ENCODE measurements at places on chromosomes 1 and 21.

GRCh38 chr1:232244426-232244825 is 385.5 kb downstream of the SIPA1L2 start:
- no peak for DNase-seq

- DNase-seq, result no peak
Observed at GRCh38 chr1:116265931-116266863, 106.8 kb upstream of the ATP1A1 start.

DNA sequence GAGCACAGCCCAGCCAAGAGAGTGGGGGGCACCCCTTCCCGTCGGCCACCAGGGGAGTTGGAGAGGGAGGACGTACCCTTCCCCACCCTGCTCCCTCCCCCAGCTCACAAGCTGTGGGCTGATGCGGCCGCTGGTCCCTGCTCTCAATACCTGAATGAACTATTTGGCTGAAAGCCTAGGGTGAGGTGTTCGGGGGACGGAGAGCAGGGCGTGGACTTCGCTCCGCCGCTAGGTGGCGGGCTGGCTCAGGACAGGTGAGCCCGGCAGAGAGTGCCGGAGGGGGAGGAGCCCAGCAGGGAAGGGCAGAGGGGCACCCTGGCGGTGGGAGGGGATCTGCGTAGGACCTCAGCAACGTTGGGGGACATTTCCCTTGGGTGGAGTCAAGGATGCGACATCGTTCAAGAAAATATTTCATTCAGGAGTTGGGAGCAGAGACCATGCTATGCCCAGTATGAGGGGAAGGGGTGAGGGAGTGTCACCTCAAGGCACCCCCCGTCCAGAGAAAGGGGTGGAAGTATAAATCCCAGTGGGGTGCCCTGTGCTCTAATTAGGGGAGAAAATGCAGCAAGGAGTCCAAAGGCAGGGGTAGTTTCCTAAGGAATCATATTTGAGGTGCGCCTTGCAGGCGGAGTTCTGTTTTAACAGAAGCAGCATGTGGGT is 12.0 kb upstream of the RHBG start:
- no peak for DNase-seq

DNA sequence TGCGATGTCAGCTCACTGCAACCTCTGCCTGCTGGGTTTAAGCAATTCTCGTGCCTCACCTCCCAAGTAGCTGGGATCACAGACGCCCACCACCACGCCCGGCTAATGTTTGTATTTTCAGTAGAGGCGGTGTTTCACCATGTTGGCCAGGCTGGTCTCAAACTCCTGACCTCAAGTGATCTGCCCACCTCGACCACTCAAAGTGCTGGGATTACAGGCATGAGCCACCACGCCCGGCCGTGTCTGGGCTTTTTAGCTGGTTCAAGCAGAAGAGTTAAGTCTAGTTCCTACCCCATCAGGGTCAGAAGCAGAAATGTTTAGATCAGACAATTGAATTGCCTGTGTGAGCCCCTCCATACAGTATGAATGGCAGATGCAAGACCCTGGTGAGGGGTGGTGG is 27.7 kb upstream of the RIPK4 start:
- DNase-seq, result no peak

GRCh38 chr1:151853411-151853943 is at the start of gene THEM5:
THEM5 (minus strand) TSS chr1:151853712; CDS start chr1:151853565, 147 bp downstream.
- no peak for DNase-seq

DNA sequence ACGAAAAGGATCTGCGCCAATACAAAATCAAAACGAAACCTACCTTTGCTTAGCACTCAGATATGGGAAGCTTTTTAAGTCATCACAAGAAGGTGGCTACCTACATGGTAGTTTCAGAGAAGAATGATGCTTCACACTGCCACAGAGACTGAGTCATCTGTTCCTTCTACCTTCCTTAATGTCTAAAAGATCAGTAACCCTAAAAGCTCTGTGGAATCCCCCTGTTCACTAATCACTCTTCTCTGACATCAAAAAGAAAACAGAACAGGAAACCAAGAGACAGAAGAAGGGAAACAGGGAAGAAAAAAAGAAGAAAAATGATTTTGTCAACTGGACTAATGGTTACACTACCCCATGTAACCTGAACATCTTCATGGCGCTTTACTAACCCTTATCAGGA is 177.2 kb downstream of the SMYD3 start:
- no peak for DNase-seq

GRCh38 chr1:50271968-50272578 is 151.2 kb downstream of the DMRTA2 start:
- DNase-seq, result no peak

DNA sequence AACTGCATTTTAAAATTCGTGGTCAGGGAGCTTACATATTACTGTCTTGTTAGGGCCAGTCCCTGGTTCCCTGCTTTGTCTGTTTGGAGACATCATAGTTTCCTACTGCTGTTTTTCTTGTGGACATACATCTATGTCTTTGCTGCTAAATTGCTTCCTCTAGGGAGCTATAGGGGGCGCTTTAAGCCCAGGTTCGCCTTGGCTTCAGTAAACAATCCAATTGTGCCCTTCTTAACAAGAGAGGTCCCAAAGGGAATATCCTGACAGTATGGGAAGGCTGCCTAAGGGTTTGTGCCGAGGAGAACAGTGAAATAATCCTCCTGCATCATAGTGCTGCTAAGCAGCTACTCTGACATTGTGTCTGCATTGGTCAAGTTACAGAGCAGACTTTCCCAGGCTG is 112.5 kb downstream of the USH2A start:
- DNase-seq, result no peak

DNA sequence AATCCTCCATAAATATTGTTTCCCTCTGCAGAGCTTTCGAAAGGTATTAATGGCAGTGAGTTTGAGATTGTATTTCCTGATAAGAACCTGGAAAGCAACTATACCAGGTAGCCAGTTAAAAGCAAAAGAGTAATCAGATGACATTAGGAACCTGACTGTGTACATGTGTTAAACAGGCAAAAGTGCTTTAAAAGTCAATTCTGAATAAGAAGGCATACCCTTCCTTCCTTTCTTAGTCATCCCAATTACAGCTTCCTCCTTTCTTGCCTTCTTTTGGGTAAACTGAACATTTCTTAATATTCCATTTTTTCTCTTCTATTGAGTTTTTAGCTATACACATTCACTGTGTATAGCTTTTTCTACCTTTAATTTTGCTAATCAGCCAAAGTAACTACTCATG is 144.7 kb downstream of the ZNF281 start:
- no peak for DNase-seq

DNA sequence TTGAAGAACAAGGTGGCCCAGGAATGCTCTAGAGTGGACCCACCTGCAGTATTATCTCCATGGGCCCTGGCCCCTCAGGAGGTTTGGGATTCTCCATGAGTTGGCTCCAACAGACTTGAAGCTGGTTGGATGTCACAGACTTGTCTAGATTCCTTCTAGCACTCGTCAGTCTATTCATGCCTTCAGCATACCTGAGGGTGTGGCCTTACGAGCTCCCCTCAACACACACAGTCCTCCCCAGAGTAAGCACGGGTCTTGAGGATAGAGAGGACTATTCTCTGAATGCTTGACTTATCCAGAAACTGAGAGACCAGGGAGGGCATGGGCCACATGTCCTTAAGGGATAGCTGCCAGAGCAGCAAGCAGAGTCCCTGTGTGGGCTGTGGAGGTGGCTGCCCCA is 45.9 kb upstream of the COL6A1 start:
- DNase-seq, result no peak

- DNase-seq, result no peak
Observed at GRCh38 chr1:10541286-10541685, 66.5 kb downstream of the PEX14 start.

DNA sequence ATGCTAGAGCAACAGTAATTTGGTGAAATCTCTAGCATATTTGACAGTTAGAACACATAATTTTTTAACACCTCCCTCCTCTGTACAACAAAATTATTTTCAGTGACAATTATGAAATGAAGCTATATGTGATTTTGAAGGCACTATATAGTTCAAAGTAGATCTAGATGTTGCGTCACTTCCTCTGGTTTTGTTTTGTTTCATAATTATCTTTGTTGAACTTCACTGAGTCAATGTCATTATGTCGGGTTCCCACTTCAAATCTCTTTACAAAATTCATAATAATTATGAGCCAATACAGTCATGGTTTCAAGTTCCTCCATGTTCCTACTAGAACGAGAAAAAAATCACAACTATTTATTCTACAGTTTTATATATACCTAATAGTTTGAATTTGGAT is 254.8 kb upstream of the PLXNA2 start:
- no peak for DNase-seq

- no peak for DNase-seq
Observed at GRCh38 chr1:176193023-176193422, 14.1 kb downstream of the COP1 start.

- no peak for DNase-seq
Observed at GRCh38 chr1:200346700-200347099, 63.1 kb downstream of the ZNF281 start.

DNA sequence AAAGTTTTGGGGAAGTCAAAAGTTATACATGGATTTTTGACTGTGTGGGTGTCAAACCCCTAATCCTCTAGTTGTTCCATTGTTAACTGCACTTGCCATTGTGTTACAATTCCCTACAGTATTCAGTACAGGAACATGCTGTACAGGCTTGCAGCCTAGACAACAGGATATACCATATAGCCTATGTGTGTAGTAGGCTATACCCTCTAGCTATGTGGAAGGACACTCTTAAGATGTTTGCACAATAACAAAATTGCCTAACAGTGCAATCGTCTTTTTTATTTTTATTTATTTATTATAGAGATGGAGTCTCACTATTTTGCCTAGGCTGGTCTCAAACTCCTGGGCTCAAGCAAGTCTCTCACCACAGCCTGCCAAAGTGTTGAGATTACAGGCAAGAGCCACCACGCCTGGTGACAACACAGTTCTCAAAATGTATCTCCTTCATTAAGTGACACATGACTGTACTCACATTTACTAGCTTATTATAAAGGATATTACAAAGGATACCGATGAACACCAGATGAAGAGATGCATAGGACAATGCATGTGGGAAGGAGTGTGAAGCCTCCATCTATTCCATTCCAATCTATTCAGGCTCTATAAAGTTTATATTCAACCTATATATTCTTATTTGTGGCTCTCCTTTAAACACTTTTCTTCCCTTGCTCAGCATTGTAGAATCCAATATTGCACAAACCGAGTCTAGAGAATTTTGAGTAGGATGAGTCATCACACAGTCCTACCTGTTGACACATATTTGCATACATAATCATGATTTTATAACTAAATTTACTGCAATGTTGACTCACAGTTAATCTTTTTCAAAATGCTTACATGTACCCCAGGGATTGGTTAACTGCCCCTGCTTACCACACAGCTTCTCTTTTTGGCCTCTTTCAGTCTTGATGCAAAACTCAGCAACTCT is 28.4 kb upstream of the CEP350 start:
- DNase-seq, result peak; percentile 24

- no peak for DNase-seq
Observed at GRCh38 chr1:36359911-36360550, 25.7 kb downstream of the STK40 start.

DNA sequence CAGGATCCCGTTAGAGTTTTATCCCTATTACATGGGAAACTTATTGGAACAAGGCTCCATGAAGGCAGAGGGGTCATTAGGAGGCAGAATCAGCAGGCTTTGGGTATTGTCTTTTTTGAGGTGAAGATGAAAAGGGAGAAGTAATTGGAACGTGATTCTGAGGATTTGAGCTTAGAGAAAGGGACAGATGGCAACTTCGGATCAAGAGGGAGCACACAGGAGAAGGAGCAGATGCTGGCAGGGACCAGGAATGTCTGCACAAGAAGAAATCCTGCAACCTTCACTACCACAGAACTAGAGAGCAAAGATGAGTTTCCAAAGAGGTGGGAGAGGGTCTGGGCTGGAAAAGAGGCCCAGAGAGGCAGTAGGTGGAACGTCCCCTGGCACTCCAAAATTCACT is 202.8 kb downstream of the RRAGC start:
- DNase-seq, result no peak

DNA sequence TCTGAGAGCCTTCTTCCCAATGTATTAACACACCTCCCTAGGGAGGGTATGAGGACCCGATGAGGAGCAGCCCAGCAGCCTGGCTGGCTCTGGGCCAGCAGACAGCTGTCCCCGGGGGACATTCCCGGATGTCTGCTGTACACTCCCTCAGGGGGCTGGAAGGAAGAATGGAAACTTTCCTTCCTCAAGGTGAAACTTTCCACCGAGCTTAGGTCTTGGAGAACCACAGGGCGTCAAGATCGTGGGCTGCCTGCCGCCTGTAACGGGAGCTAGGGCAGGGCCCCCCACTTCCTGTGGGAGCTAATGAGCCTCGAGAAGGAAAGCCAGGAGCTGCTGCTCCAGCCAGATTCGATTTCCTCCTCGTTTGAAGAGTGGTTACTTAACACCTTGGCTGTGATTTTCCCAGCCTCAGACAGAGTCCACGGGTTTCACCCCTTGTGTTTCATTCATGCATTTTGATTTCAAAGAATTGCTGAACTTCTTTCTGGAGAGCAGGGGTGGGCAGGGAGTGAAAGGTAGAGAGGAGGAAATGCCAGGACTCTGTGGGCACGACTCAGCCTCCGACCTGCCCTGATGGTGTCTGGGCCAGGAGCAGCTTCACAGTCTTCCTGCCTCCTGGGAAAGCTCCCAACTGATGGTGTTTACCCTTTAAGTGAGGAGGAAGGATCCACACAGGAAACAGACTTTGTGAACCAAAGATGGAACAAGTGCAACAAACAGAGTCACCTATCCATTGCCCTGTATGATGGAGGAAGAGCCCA is 29.7 kb downstream of the UBE2T start:
- DNase-seq, result no peak

DNA sequence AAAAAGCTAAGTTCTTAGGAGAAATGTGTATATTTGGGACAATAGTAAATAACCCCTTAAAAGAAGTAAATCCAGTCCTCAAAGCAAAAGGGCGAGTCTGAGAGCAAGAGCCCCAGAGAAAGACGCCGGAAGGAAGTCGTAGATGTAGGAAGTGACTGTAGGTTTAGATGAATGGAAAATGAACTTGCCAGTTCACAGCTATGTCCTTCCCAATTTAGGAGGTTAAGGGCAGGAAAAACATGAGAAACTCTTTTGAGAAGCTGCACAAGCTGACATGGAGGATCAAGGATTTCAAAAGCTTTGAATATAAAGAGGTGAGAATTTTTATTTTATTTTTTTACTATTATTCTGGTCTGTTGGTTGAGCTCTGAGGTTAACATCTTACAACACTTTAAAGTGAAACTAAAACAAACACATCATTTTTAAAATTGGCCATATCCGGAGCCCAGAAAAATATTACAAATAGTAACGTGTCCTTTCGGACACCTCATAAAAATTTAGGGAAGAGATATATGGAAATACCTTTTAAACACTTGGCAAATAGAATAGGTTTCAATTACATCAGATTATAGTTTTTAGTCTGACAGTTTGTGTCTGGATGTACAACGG is 1178.6 kb downstream of the MRPL39 start:
- no peak for DNase-seq
